ENCODE measurements at places on chromosomes 4 and X.

- no peaks in the 10 kb centered on the region for H3K4me1 ChIP-seq
- no peak for DNase-seq
- H3K27ac ChIP-seq, result no peak overlapping the region
- peaks cover 4% of the 10 kb centered on the region for H3K27me3 ChIP-seq
- no peak overlapping the region for H3K4me3 ChIP-seq
- H3K36me3 ChIP-seq, result peaks cover 5% of the 10 kb centered on the region
Observed at GRCh38 chr4:169050284-169050683, 40.2 kb upstream of the CBR4 start.

- no peaks in the 10 kb centered on the region for H3K36me3 ChIP-seq
- peaks cover 2% of the 10 kb centered on the region for H3K27me3 ChIP-seq
- H3K4me1 ChIP-seq, result no peaks in the 10 kb centered on the region
- no peak for DNase-seq
- H3K27ac ChIP-seq, result no peak overlapping the region
- no peak overlapping the region for H3K4me3 ChIP-seq
Observed at GRCh38 chrX:1053072-1053471, 159.4 kb downstream of the CRLF2 start.

DNA sequence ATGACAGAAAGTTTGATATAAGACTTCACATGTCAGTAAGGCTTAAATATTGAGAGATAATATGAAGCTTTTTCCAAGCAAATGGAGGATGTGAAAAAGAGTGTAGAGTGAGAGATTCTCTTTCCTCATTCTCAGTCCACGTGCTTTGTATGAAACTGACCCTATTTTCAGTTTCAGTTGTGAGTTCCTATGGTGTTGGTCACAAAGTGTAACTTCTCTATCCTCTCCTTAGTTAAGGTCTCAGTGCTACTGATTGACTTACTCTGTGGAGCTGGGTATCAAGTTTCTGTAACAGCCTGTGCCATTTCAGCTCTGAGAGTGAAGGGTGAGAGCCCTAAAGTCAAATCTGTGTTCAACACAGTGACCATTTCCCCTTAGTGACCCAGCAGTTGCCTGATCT, 277.2 kb downstream of the EPHA5 start:
- DNase-seq, result no peak
- no peak overlapping the region for H3K4me3 ChIP-seq
- H3K36me3 ChIP-seq, result no peaks in the 10 kb centered on the region
- peaks cover 5% of the 10 kb centered on the region for H3K27me3 ChIP-seq

- H3K4me3 ChIP-seq, result no peak overlapping the region
- H3K4me1 ChIP-seq, result peaks cover 6% of the 10 kb centered on the region
- peaks cover 4% of the 10 kb centered on the region for H3K27me3 ChIP-seq
Observed at GRCh38 chr4:102504941-102505340, 3.8 kb downstream of the NFKB1 start.
